HL-60 (cell line): ENCODE measurements at places on chromosomes 1 and 21.

GRCh38 chr1:228393268-228393701 is 13.3 kb downstream of the TRIM11 start:
- DNase-seq: no peak

- no peak for DNase-seq
Measured at GRCh38 chr1:26533951-26534509, 4.5 kb downstream of the RPS6KA1 start.

- DNase-seq: no peak
Measured at GRCh38 chr1:232901255-232901654, 49.2 kb upstream of the NTPCR start.

- DNase-seq: no peak
Measured at GRCh38 chr1:44678626-44679025, 4.1 kb downstream of the ARMH1 start.

DNA sequence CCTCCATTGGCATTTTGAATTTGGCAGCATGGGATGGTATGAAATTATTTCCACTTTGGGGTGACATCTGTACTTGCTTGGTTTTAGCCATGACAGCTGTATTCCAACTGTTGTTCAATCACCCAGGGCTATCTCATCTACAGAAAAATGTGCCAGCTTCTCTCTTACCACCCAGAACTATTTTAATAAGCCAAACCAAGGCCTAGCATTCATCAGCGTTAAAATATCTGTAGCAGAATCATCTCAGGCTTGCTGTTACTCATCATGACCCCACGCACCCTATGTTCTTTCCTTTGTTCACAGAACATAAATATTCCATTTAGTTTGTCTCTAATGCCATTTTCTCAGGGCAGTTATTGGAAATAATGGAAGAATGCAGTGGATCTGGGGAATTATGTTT is 49.8 kb downstream of the GIPC2 start:
- DNase-seq: no peak

- no peak for DNase-seq
Measured at GRCh38 chr1:41322835-41323234, 38.4 kb upstream of the FOXO6 start.

GRCh38 chr1:19412654-19413053 is 72.7 kb downstream of the CAPZB start:
- DNase-seq: no peak

DNA sequence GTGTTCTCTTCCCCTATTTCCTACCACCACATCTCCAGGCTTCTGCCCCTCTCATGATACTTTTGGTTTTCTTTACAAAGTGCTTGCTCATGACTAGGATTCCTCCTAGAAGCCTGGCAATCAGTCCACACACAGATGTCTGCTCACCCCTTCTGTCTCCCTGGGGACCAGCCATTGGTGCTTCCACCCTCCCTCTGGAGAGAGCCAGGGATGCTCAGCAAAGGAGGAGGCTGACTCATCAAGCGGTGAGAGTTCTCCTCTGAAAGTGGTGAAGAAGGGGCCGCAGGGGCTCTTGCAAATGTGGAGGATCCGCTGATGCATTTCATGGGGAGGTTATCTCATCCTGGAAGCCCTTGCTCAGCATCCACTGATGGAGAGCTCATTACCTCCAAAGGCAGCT is 14.5 kb downstream of the NT5C1A start:
- DNase-seq: no peak

- DNase-seq: no peak
Measured at GRCh38 chr1:19860418-19860817, 21.8 kb upstream of the OTUD3 start.
